Activated B cell treated with CpG ODN at 0.5 μM for 24 hours (primary cell): ENCODE measurements at places on chromosomes 2 and 18.

DNA sequence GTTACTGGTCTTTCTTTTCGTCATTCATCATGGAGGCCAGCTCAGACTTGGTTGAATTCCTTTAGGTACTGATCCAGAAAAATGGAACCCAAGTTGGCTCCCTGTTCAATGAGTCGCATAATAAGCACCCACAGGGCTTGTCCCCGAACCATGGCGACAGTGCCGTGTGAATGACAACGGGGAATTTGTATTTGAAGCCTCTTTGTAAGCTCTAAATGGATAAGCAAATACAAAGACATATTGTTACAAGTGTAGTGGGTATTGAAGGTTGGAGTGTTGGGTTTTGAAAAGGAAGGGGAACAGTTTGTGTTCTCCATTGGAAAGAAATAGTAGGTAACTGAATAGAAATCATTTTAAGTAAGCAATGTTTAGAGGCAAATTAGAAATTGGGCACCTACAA lies 288.9 kb downstream of the SLC4A3 start:
- no peak for DNase-seq

GRCh38 chr2:119820275-119820674 lies 60.6 kb downstream of the PTPN4 start:
- no peak for DNase-seq

DNA sequence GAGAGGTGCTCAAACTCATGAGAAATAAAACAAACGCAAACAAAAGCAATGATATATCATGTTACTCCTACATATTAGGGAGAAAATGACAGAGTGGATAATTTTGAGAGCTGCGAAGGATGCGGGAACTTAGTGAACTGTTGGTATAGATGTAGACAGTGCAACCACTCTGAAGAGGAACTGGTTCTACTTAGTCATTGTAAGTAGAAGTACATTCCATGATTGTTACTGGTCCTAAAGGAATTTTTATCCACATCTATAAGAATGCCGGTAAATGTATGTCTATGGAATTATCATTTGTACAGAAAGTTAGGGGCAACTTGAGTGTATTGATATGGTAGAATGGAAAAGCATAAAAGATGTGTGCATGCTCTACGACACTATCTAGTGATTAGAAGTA lies 1238.4 kb downstream of the LRP1B start:
- DNase-seq: no peak

DNA sequence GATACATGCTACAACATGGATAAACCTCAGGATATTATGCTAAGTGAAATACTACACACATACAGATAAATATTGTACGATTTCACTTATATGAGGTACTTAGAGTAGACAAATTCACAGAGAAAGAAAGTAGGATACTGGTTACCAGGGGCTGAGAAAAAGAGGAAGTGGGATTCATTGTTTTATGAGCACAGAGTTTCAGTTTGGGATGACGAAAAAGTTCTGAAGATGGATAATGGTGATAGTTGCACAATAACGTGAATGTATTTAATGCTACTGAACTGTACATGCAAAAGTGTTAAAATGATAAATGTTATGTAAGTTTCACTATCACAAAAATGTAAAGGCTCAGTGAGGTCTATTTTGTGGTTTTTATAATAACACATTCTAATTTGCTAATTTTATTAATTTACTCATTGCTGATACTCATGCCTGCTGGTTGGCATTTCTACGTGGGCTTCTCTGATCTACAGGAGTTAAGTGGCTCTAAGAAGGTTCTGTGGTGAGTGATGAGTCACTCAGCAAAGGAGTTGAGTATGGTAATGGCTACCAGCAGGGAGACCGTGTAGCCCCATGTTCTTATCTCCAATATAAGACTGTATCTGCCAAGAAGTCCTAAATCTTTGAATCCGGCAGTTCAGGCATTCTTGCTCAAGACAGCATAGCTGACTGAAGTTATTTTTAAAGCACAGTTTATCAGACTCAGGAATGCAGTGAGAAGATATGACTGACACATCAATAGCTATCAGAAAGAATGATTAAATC lies 41.1 kb downstream of the UPP2 start:
- no peak for DNase-seq

DNA sequence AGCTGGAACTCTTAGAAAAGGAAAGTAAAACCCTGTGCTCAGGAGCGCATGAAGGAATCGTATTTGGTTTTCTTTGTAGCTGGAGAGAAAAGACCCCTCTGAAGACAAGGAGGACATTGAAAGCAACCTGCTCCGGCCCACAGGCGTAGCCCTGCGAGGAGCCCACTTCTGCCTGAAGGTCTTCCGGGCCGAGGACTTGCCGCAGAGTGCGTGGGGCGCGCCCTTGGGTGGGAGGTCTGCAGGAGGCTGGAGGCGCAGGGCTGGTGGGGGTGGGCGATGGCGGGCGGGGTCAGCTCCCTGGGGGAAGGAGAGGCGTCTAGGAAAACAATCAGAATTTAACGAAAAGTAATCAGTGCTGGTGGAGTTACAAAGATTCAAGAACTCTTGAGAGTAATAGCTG lies 72.8 kb downstream of the DYSF start:
- DNase-seq: no peak

- no peak for DNase-seq
Observed at GRCh38 chr2:117785740-117786139, 28.8 kb upstream of the DDX18 start.

DNA sequence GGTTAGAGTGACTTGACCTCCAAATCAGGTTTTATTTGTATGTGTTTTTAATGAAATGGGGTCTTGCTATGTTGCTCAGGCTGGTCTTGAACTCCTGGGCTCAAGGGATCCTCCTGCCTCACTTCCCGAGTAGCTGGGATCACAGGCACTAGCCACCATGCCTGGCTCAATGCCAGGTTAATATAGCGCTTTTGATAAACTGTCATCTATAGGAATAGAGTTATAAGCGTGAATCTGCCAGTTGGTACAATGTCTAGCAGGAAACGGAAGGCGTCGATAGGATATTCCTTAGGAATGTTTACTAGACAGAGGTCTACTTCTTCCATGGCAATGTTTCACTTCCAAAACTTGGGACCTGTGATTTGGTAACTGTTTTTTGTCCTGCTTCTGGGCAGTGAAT lies 25.5 kb downstream of the CLUL1 start:
- DNase-seq: no peak

GRCh38 chr2:128642316-128642715 lies 323.6 kb upstream of the HS6ST1 start:
- DNase-seq: no peak

DNA sequence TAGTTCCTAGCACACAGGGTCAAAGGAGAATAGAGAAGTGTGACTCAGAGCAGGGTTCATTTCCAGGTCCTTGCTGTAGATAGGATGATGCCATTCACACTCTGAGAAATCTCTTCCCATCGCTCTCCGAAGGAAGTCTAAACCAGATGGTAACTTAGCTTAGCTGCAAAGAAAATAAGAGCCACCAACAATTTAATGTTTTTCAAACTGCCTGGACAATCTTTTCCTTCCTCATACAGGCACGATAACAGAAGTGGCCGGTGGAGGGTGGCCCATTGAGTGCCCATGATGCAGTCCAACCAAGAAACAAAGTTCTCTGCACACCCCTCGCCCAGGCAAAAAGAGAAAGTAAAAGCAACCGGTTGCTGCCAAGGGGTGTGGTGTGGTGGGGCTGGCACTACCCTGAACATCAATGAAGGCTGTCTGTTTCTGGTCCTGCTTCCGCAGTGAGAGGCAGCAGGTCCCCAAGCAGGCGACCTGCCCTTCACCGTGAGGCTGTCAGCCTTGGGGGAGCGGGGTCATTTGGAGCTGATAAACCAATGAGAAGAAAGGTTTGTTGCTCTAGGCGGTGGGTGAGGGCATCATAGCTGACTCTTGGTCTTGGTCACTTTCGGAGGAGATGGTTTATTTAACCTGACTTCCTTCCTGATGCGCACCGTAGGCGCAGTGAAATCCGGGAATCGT lies 105.6 kb upstream of the CD302 start:
- DNase-seq: peak; percentile 44

- no peak for DNase-seq
Observed at GRCh38 chr18:42977982-42978637, 137.4 kb downstream of the RIT2 start.

DNA sequence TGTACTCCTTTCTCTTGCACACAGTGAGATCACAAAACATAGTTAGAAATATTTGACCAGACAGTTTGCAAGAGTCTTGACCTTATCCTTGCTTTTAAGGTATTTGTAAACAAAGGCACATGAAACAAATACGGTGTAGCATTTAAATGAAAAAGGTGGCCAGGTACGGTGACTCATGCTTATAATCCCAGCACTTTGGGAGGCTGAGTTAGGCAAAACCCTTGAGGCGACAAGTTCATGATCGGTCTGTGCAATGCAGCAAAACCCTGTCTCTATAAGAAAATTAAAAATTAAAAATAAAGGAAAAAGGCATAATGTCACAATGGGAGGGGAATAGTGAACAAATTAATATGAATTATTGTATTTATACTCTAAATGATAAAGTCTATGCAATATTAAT lies 109.5 kb upstream of the PIK3C3 start:
- DNase-seq: no peak

DNA sequence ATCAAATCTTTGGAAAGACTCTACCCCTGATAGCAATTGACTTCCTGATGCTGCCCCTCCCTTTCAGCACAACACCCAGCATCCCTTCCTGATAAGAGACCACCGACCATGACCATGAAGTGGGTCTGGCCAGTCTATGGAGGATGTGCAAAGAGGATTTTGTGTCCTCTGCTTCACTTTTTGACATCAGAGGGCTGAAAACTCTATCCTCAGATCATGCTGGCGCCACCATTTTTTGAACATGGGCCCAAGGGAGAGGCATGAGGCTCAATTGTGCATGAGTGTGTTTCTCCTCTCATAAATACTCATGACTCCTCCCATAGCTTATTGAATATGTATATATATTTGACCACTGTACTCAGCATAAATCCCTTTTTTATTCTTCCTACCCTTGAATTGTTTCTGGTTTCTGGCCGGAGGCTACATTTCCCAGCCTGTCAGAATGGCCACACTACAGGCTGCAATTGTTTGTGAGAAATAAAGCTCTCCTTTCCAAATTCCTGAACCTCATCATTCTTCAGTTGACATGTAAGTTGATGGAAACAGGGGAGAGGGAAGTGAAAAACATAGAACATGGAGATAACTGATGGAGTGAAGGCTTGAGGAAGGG lies 314.1 kb downstream of the MYCN start:
- no peak for DNase-seq

- DNase-seq: no peak
Observed at GRCh38 chr18:71287268-71287667, 998.4 kb downstream of the SOCS6 start.
